Fibroblast of the conjunctiva (primary cell): ENCODE measurements at places on chromosomes 1 and 21.

DNA sequence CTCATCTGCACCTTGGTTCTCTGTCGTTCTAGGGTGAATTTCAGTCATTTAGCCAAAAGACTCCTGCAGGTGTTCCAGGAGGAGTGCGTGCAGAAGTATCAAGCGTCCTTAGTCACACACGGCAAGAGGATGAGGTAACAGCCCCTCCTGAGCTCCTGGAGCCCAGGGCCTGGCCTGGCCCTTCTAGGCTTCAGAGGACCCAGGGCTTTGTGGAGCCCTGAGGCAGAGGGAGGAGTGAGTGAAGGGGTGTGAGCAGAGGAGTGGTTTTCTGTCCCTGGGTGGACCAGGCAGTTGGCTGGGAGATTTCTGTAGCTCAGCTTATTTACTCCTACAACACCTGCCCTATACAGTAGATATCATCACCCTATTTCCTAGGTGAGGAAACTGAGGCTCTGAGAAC, 15.7 kb upstream of the RASSF5 start:
- DNase-seq, result no peak

- no peak for DNase-seq
Observed at GRCh38 chr21:43712268-43712942, 6.5 kb upstream of the PDXK start.

- no peak for DNase-seq
Observed at GRCh38 chr1:5479876-5480646, 512.2 kb downstream of the NPHP4 start.

GRCh38 chr1:116855773-116856201, 53.9 kb upstream of the PTGFRN start:
- DNase-seq, result peak; percentile 69

- peak; percentile 22 for DNase-seq
Observed at GRCh38 chr1:147243228-147243685, 773 bp downstream of the CHD1L start.

DNA sequence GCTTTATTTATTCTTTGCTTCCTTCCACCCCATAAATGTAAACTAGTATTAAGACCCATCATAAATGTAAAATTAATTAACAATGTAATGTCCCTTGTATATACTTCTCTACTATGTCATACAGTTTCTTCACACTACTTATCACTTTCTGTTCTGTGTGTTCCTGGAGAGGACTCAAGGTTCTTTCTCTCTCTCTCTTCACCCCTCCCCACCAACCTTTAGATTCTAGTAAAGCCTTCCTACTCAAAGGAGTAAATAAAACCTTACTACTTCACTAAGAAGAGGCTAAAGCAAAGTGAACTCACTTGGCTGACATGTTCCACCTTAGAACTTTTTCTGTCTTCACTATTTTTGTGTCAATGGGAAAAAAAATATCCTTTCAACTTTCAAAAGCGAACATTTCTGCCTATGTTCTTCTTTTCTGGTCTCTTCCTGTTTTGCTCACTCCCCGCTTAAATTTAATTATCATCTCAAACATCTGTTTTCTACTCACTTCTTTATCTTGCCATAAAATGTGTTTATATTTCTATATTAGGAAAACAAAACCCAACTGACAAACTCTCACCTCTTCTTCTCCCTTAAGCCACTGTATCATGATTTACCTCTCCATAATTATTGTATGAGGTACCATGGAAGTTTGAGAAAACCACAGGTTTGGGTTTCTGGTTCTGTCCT, 260.3 kb downstream of the DPYD start:
- no peak for DNase-seq

DNA sequence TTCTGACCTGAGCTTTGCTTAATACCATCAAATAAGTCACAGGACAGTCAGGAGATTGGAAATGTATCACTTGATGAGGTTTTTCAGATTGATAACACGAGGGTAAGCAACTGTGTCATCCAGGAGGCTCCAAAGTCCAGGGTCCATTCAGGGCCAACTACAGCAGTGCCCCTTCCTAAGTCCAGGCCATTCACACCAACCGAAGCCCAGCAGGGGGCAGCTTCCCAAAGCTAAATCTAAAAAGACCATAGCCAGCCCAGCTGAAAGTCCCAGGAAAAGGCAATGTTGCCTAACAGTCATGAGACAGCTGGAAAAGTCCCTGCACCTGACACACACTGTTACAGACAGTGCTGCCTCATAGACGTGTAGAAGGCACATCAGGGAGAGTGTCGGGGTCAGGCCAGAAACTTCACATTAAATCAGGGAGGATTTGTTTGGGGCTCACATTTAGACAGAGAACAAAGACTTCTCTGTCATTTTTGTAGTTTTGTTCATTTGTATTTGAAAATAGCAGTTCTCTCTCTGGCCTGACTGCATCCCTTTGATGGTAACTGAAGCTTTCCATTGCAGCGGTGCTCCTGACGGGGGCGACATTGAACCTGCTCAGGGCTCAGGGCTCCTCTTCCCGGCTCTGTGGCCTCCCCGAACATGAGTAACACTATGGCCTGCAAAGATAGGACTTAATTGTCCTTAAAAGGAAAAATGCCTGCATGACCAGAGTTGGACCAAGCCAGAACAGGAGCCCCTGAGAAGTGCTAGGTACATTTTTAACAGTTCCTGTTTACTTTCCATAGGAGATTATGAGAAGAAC, 200.4 kb downstream of the NRIP1 start:
- peak; percentile 47 for DNase-seq

- DNase-seq, result peak; percentile 81
Observed at GRCh38 chr1:232868793-232869491, 63.7 kb downstream of the MAP10 start.

GRCh38 chr1:174023440-174023839, 1.3 kb upstream of the RC3H1 start:
- DNase-seq, result no peak

DNA sequence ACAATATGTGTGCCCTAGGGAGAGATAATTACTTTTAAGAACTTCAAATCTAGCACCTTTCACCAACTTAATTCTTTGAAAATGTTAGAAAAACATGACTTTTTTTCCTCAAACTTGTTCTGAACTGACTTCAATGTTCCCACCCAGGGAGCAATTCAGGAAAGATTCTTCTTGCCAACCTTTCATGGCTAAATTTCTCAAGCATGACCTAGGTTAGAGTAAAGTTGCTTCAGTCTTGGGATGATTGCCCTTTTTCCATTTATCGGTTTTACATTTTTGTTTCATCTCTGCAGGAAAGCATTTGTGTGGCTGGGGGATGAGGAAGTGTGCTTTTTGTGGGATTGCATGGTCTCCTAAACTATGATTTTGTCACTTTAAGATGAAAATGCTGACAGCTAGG, 647.7 kb downstream of the LTN1 start:
- DNase-seq, result no peak
